ENCODE measurements at places on chromosomes 2 and 18.

- no peak for DNase-seq
These were observed 36.6 kb downstream of the COPS8 start for GRCh38 chr2:237122214-237122666.

GRCh38 chr18:79111483-79111882 is 42.3 kb downstream of the ATP9B start:
- DNase-seq: no peak

GRCh38 chr2:74104839-74105238 is 42.9 kb downstream of the BOLA3 start:
- no peak for DNase-seq

GRCh38 chr2:75162897-75163296 is 36.4 kb downstream of the TACR1 start:
- no peak for DNase-seq

DNA sequence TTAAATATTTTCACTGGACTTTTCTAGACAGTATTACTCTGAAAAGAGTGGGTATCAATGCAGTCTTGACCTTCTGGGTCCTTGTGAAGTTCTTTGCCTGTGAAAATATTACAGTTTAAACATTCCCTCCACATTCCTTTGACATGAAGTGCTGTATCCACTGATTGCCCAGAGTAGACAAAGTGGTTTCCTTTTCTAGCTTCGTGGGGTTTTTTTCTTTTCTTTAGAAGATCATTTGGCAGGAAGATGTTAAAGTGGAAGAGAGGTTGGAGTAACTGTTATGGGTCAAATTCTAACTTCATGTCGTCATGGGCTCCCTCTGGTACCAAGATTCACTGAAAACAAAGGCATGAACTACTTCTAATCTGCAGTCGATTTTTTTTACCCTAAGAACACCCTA is 496.9 kb downstream of the EPHA4 start:
- no peak for DNase-seq

DNA sequence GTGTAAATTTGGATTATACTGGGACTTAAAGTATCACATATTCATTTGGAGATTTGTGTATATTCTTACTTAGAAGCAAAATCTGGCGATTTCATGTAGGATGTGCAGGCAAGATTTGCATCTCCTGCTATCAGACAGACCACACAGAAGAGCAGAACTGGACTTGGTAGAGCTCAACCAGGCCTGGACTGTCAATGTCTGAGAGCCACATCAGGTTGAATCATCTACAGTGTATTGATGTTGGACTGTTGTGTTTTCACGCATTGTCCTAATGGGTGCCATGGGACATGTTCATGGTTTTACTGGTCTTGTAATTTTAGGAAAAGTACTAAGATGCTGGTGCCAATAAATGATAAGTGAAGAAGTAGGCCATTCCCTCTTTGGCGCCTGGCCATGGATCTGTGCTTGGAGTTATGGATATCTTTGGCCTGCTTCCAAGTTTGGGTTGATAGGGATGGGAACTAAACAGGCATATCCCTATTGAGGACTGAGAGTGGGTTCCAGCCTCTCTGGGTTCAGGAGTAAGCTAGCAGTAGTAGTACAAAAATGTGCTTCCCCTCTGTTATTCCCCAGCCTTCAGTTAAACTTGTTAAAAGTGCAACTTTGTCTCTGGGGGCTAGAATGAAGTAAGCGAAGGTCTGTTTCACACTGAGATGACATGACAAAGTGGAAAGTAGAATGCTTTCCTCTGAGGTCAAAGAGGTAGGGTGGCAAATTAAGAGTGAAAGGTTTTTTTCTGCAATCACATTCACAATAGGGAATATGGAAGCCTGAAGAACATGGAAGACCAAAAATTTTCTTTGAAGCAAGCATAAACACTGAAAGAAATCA is 49.2 kb upstream of the NEMP2 start:
- no peak for DNase-seq

All from activated CD8-positive, alpha-beta memory T cell treated with anti-CD3 and anti-CD28 coated beads for 4 hours (primary cell).